HFF-Myc (cell line): ENCODE measurements at places on chromosomes 16 and 17.

- DNase-seq: no peak
Measured at GRCh38 chr17:60128171-60128859, 21.5 kb upstream of the CA4 start.

GRCh38 chr17:41019415-41019814 lies 7.6 kb downstream of the KRTAP1-5 start:
- DNase-seq: no peak

GRCh38 chr17:32482568-32483320 lies 4.0 kb upstream of the CDK5R1 start:
- DNase-seq: no peak

DNA sequence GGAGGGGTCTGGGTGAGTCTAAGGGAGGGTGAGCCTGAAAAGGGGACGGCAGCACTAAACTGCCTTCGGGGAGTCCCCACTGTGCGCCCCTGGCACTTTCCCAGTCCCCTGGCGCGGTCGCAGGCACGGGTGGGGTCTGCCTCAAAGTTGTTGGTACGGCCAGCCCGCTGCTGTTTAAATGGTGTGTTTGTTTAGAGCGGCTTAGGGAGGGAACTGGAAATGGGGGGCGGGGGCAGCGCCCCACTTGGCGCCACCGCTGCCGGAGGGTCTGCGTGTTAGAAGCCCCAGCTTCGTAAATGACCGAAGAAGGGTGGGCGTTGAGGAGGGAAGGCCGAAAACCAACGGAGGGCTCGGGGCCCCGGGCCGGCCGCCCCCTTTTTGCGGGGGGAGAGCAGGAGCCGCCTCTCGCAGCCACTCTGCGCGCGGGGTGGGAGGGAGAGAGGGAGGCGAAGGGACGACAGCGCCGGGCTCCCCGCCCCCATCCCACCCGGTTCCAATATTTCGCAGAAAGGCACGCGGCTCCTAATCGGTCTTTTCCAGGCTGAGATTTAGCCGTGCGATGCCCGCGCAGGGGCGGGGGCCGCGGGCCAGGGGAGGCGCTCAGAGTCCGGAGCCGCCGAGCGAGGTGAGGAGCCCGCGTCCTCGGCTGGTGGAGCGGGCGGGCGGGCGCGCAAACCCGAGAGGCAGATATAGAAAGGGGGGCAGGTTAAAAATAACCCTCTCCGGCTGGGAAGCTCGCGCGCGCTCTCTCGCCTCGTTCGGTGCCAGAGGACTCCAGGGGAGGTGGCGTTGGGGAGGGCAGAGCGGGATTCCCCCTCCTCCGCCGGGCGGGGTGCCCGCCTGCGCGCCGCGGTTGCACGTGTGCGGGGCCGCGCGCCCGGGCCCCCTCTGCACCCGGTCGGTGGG lies 54.9 kb downstream of the SREBF1 start:
- no peak for DNase-seq

GRCh38 chr17:44760474-44761308 lies 1.9 kb downstream of the ADAM11 start:
- no peak for DNase-seq

DNA sequence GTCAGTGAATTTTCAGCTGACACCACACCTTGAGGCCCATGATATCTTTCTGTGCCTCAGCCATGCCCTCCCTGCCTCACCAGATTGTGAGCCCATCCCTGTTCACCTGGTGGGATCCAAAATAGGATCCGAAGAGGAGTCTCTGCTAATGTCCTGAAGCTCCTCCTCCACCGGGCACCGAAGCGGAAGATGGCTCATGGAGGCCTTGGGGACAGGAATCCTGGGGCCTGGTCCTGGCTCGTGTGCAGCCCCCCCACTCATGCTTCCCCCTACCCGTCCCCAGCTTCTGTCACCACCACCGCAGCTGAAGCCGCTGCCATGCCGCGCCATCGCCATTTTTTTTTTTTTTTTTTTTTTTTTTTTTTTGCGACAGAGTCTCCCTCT lies 1683.4 kb downstream of the TP53TG3F start:
- no peak for DNase-seq

- no peak for DNase-seq
Measured at GRCh38 chr17:12883472-12883871, 94.2 kb downstream of the ARHGAP44 start.

GRCh38 chr16:84893849-84894599 lies 74.2 kb downstream of the CRISPLD2 start:
- no peak for DNase-seq

- no peak for DNase-seq
Measured at GRCh38 chr17:63173903-63174302, 207.9 kb downstream of the TANC2 start.

DNA sequence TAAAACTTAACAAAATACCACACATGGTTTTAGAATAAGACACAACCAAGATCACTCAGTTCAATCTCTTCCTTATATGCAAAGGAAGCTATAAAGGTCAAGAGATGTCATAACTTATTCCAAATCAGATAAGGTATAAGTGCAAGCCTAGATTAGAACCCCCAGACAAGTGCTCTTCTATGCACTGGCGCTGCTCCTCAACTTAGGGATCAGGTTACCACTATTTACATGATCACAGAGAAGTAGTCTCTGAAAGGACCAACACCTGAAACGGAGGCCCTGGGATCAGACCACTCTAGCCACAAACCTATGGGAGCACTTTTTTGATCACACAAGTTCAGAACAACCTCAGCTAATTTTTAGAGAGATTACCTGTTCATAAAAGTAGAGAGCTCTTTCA lies 16.6 kb downstream of the COPS3 start:
- no peak for DNase-seq

GRCh38 chr17:45108595-45109521 lies 23.5 kb downstream of the PLCD3 start:
- no peak for DNase-seq

DNA sequence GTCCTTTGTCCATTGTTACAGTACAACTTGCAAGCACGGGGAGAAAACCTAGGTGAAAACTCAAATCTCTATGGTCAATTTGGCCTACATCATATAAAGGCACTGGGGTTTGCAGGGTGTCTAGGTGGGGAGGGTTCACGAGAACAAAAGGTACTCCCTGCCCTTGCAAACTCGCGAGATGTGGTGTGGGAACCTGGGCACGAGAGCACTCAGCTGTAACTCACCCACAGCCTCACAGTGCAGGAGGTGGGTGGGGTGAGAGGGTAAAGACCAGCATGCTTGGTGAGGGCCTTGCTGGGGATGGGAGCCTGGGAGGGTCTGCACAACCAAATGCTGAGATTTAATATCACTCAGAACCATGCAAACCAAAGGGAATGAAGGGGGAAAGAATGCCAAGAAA lies 18.4 kb upstream of the ZNF594 start:
- DNase-seq: no peak

GRCh38 chr16:75027520-75028300 lies 28.9 kb downstream of the ZNRF1 start:
- DNase-seq: no peak

DNA sequence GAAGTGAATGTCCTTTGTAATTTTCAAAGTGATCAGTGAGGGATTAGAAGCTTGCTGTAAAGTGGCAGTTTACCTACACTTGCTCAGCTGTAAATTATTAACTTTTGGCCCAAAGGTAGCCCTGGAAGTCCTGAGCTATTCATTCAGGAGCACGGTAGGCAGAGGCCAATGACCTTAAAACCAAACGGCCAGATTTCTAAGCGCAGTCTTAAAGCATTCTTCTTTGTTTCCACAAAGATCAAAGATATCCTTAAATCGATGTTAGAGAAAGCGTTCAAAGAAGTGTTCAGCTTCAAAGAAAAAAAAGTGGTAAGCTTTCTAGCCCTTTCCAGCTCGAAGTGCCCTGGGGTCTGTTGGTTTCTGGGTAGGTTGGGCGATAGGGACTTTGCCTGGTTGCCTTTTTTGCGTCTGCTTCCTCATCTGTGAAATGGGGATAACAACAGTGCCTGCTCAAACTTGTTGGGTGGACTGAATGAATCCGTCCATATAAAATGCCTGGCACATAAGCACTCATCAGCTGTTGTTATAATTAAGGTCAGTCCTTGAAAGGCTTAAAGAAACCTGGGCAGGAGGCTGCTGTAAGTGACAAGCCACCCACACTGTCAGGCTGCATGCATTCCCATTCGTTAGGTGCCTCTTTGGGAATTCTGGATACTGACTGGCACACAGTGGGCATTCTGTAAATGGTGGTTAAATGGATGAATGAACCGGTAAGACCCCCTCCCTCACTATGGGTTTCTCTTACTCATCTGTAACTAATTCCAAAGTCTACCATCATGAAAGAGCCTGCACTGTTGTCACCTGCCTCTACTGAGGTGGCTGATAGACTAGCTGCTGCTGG lies 113.2 kb downstream of the PRKCA start:
- DNase-seq: no peak

DNA sequence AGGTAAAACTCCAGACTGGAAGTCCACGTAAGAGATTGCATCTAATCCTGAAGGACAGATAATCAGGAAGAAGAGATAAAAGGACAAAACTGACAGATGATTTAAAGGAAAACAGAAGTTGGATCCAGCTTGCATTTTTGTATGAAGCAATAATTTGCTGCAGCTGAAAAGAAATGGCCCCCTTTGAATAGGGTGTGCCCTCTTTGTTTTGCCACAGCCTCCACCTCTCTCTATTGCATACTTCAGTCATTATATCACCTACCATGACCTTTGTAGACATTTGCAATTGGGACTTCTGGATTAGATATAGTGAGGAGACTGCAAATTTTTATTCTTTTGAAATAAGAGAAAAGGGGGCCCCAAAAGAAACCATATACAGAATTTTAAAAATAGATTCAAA lies 8.1 kb downstream of the NOG start:
- no peak for DNase-seq
